Activated T-helper 1 cell treated with anti-CD3 and anti-CD28 coated beads, Interleukin-2, amount 50 U/mL, for 16 hours (primary cell): ENCODE measurements at places on chromosomes 7 and 10.

GRCh38 chr7:5494683-5495561 lies 71.3 kb upstream of the TNRC18 start:
- peak; percentile 63 for DNase-seq

- no peak for DNase-seq
These were observed 110.6 kb upstream of the RNF32 start for GRCh38 chr7:156529956-156530355.

- no peak for DNase-seq
These were observed 181.8 kb downstream of the DNAJB6 start for GRCh38 chr7:157518514-157519175.

DNA sequence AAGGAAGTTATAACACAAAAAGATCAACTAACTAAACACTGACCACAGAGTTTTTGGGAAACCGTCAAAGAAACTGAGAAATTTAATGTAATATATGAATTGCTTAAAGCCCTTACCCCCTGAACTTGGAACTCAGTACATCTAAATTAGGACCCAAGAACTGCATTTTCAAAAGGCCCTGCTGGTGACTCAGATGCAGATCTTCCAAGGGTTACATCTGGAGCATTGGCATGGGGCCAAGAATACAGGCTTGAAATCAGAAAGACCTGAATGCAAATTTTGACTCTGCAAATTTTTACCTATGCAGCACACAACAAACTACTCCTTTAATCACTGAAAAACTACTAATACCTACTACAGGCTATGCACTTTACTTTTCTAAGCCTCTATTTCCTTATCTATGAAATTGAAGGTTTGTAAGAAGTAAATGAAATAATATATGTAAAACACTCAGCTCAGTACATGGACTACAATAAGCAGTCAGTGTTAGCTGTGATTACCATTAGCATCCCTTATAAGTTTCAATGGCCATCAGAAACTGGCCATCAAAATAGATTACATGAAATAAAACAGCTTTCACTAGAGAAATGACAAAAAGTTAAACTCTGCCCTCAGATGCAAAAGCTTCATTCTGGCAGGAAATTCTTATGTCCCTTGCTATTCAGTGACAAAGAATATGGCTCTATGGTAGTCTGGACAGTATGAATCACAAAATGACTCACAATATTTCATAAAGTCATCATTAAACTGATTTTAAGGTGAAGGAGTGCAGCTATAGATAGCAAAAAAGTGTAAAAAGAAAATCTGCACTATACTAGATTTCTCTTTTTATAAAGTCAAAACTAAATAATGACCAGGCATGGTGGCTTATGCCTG lies 43.6 kb downstream of the NSUN6 start:
- DNase-seq = no peak
